ENCODE measurements at places on chromosomes 1 and 21.

DNA sequence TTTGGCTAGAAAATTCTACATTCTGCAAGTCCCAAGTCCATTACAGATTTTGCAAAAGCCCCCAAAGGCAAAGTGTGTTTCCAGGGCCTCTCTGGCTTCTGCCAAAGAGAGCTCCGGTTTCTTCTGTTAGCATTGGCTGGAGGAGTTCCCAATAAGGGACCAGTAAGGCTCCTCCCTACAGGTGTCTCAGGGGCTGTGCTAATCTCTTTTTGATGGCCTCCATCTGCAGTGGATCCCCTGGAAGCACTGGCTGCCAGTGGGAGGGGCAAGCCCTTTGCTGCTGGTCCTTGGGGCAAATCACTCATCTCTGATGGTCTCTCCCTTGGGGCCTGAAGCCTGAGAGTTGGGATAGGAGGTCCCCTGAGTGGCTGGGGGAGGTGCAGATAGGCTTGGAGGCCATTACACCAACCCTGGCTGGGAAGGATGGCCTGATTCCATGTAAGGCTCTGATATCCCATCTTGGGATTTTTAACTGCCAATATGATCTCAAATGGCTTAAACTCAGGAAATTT, 89.1 kb upstream of the USP24 start:
- DNase-seq, result no peak

DNA sequence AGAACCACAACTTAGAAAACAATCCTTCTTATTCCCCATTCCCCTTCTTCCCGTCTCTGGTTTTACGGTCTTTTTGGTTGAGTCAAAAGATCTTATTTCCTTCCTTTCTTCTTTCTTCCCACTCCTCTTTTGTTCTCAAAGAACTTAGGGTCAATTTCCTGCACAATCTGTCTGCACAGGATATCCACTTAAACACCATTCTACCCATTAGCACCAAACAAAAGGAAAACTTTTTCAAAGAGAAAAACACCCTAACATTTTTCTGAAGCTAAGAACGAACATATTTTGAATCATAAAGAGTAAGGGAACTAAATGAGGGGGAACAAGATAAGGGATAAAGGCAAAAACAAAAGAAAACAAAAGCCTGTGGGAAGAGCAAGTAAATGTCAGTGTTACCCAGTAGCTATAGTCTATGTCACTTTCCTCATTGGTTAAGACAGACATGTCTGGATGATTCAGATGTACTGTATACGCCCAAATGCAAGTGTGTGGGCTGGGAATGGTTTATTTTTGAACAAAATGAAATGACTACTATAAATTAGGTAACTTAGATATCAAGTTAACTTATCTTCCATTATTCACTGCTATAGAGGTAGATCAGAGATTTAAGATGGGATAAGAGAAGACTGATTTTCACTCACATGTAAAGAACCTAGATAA, 59.9 kb downstream of the TOR3A start:
- DNase-seq, result peak; percentile 27

DNA sequence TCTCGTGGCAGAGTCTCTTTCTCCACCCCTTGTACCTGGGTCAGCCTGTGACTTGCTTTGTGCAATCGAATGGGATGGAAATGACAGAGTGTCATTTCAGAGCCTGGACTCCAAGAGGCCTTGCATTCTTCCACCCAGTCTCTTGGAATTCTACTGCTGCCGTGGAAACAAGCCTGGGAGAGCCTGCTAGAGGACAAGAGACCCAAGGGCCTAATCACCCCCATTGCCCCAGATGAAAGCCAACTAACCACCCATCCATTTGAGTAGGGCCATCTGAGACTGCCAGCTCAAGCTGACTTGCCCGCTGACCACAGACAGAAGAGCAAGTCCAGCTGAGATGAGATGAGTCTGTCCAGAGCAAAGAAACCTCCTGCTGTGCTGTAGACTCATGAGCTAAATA, 201.6 kb downstream of the PTPRU start:
- no peak for DNase-seq

GRCh38 chr1:53315456-53316423, 12.1 kb downstream of the LRP8 start:
- no peak for DNase-seq

GRCh38 chr1:107264007-107264406, 123.2 kb downstream of the NTNG1 start:
- DNase-seq, result no peak

DNA sequence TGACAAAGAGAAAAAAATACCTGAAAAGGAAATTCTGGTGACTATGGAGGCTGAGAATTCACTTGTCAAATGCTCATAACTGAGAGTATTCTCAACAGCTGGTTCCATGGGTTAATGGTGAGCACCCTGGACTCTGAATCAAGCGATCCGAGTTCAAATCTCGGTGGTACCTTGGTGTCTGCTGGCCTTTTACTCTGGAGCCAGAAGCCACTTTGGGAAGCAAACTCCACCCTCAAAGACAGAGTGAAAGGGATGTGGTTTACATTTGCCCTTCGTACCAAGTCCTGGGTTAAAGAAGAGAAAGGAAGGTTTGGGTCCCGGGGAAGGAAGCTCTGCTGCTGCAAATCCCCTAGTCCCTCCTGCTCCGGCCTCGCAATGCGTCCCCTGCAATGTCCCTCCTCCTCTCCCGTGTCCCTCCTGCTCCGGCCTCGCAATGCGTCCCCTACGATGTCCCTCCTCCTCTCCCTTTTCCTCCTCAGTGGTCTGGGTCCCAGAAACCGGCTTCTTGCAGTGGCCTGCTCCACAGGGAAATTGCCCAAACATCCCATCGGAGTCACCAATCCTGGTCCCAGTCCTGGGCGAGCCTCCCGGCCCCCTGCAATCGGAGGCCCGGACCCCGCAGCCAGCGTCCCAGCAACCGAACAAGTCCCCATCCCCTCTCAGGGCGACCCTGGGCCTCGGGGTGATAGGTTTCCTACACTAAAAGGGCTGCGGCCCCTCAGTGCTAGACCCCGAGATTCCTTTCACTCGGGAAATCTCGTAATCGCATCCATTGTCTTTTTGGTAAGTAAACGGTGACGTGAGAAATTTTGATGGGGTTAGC, 129.4 kb downstream of the PPIAL4G start:
- peak; percentile 49 for DNase-seq

DNA sequence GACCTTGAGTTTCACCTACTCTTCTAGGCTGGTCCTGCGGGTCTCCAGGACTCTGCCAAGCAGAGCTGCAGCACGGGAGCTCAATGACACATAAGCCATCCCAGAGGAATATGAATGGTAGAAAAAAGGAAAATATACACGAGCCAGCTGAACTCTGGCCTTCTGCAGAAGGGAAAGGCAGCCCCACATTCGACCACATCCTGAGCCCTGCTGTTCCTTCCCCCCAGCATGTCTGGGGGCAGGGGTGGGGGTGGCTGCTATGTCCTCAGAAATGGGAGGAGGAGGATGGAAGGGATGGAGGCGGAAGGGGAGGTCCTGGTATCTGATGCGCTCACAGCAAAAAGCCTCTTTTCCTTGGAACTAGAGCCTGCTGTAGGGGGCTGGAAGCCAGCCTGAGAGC, 12.1 kb upstream of the KDF1 start:
- no peak for DNase-seq

DNA sequence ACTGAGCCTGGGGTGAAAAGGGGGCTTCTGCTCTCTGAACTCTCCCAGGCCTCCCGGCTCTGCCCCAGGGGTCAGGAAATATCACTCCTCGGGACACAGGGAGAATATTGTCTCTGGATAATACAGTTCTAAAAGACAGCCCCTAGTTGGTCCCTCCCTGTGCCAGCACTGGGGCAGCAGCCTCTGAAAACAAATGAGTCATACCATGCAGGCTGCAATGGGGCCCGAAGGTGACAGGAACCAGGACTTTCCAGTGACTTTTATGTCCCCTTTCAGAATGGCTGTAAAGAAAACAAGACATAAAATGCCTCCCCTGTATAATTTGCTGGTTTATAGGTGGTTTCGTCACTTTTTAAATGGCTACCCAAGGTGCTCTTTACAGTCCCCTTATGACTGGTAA, 360.0 kb downstream of the NPHP4 start:
- DNase-seq, result no peak

DNA sequence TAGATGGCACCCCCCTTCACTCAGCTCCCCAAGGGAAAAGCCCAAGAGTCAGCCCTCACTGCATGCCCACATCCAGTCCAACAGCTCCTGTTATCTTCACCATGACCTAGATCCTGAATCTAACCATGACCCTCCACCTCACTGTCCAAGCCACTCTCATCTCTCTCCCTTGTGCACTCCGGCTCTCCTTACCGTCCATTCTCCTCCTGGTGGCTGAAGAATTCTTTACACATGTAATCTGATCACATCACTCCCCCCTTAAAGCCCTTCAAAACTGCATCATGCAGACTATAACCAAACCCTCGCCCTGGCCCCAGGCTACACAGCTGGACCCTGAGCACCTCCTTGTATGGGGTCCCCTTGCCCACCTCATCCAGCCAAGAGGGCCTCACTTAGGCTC, 14.0 kb upstream of the PAQR7 start:
- DNase-seq, result no peak

DNA sequence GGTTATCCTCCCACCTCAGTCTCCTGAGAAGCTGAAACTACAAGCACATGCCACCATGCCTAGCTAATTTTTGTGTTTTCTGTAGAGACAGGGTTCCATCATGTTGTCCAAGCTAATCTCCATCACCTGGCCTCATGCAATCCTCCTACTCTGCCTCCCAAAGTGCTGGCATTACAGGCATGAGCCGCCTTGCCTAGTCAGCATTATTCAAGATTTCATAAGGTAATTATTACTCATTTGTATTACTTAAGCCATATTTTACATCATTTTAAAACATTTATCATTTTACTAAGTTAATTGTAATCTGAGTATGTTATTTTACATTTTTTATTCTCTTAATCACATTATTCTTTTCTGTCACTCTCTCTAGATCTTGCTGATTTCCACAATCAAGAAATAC, 1575.6 kb downstream of the NCAM2 start:
- DNase-seq, result no peak

- DNase-seq, result no peak
These were observed 47.5 kb downstream of the ZNF697 start for GRCh38 chr1:119600561-119600960.

All from 8988T (cell line).